Stimulated activated naive B cell treated with anti-CD40 and anti-IgM and Interleukin-4, amounts not matched to agents 10 μg/mL and 1 μg/mL and 100 μg/mL, for 72 hours (primary cell): ENCODE measurements at places on chromosomes 6 and 20.

DNA sequence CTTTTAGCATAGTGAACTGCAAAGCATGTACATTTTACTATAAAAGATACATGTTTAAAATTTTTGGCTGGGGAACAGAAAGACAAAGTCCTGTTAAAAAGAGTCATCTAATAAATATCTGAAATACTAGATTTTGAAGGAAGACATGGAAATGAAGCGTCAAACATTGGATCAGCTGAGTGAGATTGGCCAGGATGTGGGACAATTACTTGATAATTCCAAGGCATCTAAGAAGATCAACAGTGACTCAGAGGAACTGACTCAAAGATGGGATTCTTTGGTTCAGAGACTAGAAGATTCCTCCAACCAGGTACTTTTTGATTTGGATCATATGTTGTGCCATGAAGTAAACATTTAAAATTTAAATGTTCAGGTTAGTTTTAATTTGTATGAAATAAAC, 162.3 kb downstream of the UTRN start:
- DNase-seq, result no peak

GRCh38 chr6:111952821-111953540, 79.7 kb upstream of the FYN start:
- no peak for DNase-seq

DNA sequence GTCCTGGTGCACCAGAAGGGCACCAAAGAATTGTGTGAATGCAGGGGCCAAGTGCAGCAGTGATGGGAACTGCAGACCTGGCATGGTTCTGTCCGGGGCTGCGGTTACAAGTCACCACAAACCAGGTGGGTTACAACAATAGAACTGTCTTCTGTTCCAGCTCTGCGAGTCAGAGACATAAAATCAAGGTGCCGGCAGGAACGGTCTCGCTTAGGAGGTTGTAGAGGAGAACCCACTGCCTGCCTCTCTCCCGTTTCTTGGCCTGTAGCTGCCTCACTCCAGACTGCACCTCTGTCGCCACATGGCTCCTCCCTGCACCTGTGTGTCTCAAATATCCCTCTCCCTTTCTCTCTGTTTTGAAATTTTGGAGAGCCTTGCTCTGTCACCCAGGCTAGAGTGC, 143.3 kb downstream of the TAF4 start:
- DNase-seq, result no peak

- DNase-seq, result no peak
Measured at GRCh38 chr6:89479897-89480296, 46.9 kb downstream of the ANKRD6 start.

DNA sequence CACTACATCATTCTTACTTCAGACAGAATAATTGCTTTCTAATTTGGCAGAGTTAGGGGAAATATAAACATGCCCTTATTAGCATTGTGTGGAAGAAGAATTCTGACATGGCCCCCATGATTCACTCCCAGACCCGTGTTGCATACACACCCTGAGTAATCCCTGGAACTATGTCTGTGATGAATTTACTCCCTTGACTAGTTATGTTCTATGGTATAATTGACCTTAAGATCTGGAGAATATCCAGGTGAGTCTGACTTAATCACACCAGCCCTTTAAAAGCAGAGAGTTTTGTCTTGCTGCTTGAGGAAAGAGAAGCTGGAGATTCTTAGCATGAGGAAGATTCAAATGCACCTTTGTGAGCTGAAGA, 262.9 kb downstream of the SOX4 start:
- DNase-seq, result no peak

GRCh38 chr20:33600981-33601380, 61.1 kb upstream of the C20orf144 start:
- DNase-seq, result no peak

DNA sequence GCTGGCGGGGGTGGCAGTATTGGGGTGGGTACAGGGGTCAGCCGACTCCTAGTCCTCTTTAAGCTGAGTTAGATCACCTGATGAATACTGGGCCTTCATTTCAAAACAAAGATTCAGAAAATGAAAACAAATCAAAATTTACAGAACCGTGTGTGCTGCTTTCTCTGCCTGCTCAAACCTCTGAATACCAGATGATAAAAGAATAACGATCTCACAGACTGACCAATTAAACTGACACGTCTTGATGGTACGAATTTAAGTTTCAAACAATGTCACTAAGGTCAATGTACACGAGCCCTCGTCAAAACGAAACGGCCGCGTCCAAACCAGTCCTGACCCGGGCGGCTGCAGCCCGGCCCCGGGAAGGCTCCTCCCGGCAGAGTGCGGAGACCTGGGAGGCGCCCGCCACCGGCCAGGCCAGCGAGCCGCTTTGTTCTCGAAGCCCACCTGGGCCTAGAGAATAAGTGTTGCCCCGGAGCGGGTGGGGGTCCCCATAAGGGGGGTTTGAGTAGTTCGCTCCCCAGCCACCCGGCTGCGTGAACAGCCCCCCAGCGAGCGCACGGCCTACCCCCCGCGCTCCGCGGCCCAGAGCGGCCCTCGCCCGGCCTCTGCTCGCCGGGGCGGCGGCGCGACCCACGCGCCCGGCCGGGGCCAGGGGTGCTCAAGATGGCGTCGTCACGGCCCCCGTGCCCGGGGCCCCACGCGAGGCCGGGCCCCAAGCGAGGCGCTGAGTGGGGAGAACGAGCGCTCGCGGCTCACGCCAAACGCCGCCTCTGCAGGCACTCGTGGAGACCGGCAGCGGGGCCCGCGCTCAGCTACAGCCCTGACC, 728 bp downstream of the PSMA7 start:
- DNase-seq, result no peak

DNA sequence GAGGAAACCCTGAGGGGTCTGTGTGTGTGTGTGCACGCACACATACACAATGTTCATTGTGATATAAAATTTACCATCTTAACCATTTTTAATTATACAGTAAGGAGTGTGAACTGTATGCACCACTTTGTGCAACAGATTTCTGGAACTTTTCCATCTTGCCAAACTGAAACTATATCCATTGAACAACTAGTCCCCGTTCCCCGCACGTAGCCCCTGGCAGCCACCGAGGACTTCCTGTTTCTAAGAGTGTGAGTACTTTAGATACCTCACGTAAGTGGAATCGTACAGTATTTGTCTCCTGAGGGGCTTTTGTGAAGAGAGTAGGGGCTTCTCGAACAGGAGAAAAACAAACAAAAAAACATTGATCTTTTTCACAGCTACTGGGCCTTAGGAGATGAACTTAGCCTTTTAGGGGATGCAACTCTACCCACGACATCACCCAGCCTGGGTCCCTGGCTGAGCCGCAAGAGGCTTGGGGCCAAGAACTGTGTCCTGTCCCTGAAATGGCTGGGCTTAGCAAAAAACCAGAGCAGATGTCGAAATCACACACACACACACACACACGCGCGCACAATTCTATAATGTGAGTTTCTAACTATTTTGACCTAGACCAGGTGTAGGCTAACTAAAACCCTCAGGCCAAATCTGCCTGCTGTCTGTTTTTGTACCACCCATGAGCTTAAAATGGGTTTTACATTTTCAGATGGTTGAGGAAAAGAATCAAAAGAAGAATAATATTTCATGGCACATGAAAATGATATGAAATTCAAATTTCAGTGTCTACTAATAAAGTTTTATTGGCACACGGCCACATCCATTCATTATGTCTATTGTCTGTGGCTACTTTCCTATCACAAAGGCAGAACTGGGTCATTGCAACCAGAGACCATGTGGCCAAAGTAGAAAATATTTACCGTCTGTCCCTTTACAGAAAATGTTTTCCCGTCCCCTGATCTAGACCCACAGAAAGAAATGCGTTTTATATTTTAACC, 144.2 kb downstream of the EYA2 start:
- DNase-seq, result no peak

GRCh38 chr6:37491171-37491829, 8.4 kb downstream of the CCDC167 start:
- DNase-seq, result no peak

- DNase-seq, result no peak
Measured at GRCh38 chr20:58673119-58673518, 19.5 kb upstream of the NPEPL1 start.

GRCh38 chr6:14932485-14933182, 313.2 kb upstream of the JARID2 start:
- no peak for DNase-seq

- peak; percentile 49 for DNase-seq
Measured at GRCh38 chr6:26022132-26022472, 59.5 kb downstream of the TRIM38 start.

DNA sequence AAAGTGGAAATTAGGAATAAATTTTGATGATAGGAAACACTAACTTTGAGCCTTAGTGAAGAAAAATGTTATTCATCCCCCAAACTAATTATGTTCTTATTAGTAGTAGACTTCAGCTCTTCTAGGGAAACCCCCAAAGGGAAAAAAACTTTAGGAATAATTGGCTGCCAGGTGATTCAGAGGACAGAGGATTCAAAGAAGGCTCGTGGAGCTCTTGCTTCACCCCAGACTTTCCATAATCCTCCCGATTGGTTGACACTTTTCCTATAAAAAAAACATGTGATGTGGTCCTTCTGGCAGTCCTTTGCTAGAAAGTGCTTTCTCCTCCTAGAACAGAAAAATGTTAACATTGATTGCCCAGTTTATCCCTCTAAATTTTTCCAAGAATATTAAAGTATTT, 5.6 kb upstream of the CCDC170 start:
- DNase-seq, result no peak

- no peak for DNase-seq
Measured at GRCh38 chr6:85348643-85349042, 101.2 kb upstream of the NT5E start.

DNA sequence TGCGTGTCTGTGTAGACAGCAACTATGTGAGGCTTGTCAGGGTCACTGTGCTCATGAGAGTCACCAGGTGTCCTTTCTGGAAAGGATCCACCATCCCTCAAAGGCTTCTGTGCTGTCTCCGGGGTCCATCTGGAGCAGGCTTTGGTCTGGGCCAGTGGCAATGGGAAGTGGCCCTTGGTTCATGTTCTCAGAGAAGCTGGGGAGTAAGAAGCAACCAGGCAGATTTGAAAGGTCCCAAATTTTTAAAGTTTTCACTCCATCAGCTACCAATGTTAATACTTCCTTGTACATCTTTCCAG, 68.2 kb downstream of the GCNT2 start:
- DNase-seq, result no peak

DNA sequence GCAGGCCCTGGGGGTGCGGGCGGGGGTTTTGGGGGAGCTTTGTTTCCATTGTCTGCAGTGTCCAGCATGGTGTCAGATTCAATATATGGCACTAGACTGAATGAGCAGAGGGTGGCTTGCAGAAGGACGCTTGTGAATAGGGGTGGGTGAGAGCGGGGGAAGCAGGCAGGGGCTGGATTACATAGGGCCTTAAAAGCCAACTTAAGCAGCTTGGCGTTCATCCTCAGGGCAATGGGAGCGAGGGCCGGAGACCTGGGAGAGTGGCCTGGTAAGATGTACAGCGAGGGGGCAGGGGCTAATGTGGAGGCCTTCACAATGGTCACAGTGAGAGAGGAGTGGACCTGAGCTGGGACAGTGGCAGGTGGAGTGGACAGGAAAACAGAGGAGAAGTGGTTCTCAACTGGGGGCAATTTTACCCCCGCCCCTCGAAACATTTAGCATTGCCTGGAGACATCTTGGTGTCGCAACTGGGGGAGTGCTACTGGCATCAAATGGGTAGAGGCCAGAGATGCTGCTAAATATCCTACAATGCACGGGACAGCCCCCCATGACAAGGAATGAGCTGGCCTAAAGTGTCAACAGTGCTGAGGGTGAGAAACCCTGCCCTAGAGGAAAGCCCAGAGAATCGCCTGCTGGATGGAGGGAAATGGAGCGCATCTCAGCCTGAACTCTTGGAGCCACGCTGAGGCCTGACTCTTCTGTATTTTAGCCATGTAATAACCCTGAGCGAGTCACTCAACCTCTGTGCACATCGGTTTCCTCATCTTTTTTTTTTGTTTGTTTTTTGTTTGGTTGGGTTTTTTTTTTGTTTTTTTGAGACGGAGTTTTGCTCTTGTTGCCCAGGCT, 15.1 kb upstream of the BAK1 start:
- DNase-seq, result no peak

- DNase-seq, result no peak
Measured at GRCh38 chr6:33197431-33198048, 2.9 kb downstream of the RXRB start.

DNA sequence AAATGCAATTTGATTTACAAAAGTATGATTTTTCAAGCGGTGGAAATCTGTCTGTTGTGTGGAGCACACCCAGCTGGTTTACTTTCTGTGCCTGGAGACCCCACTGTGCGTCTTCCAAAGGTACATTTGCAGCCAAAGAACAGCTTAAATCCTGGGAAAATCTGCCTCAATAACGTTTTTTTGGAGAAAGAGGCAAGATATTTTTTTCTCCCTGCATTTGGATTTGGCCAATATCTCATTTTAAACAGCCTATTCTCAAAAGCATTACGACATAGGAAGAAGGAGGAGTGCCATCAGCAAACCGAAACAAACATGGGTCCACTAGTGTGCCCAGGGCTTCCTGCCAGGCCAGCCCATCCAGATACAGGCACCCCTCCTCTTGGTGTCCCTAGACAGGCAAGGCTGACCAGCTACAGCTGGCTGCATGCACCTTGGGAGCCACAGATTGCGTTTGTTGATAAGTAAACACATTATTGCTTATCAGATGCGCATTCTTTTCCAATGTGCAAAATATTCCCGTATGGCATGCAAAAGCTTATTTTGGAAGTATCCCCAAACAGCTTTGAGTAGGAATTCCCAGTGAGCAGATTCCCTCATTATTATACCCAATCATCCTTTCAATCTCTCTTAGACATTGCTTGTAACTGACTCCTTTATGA, 184.5 kb upstream of the MARCKS start:
- DNase-seq, result no peak

GRCh38 chr20:35311409-35311808, 19.2 kb upstream of the FAM83C start:
- DNase-seq, result no peak

GRCh38 chr6:21731411-21732031, 138.0 kb downstream of the SOX4 start:
- no peak for DNase-seq

GRCh38 chr6:82976179-82976578, 89.5 kb downstream of the UBE3D start:
- no peak for DNase-seq

DNA sequence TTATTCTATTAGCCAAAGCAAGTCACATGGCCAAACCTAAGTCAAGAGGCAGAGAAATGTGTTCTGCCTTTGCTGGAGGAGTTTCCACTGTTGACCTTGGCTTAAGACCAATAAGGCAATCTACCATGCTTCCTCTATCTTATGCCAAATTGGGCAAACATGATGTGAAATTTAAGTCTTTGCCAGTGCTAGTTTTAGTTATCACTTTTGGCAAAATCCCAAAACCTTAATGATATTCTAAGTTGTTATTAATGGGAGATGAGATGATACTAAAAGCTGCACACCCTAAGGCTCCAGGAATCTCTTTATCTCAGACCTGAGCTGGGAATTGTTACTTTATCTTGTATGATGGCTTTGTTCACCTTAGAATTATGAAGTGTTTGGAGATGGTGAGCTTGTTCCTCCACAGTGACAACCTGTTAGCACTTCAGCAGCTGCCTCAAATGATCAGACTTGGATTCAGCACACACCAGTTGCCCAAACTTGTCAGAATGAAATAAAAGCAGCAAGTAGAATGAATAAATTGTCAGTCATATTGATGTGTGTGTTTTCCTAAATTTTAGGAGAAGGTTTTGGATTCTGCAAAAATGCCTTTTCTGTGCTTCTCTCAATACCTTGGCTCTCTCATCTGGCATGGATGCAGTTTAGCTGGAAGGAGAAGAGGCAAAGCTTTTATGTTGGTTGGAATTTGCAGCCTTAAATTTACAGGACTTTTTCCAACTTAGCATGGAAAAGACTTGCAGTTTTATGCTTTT, 49.3 kb downstream of the RIN2 start:
- no peak for DNase-seq

- DNase-seq, result no peak
Measured at GRCh38 chr6:75926293-75927168, 145.9 kb downstream of the IMPG1 start.
